ENCODE measurements at places on chromosomes 6 and 20. TPM values are rescaled to one million over a fixed set of nuclear protein-coding genes. Genes with fewer than 3 reads are reported as not detected.

PCMTD2 gene
- total RNA-seq: 196 TPM

CYP21A2 gene
- total RNA-seq: 0.39 TPM

GPSM3 gene
- total RNA-seq: 313 TPM

NEURL2 gene
- 5.5 TPM for total RNA-seq

OPRM1 gene
- not detected for total RNA-seq

DNA sequence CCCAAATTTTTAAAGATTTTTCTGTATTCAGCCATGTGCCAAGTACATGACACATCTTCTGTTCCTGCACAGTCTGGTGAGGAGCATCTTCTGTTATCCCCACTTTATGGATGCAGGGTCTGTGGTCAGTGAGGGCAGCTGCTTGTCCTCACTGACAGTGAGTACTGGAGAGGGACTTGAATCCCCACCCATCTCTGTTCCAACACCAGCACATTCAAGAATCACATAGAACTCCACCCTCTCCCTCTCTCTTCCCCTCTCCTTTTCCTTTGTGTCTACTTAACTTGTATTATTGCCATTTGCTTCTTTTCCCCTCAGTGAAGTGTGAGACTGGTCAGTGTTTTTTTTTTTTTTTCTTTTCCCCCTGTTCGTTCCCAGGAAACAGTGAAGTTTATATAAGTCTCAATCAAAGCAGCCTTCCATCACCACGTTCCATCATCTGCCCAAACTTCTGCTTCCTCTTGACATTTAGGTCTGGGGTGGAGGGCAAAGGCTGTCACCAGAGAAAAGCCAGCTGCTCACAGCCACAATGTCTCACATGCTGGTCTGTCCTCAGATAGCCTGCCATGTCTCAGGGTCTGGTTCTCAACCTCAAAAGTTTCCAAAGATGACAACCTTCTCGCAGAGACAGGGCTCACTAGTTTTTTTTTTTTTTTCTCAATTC is 110.0 kb upstream of the SSTR4 start:
- no peak for DNase-seq

GRCh38 chr20:47524015-47524784 is 22.5 kb downstream of the NCOA3 start:
- DNase-seq: no peak

DNA sequence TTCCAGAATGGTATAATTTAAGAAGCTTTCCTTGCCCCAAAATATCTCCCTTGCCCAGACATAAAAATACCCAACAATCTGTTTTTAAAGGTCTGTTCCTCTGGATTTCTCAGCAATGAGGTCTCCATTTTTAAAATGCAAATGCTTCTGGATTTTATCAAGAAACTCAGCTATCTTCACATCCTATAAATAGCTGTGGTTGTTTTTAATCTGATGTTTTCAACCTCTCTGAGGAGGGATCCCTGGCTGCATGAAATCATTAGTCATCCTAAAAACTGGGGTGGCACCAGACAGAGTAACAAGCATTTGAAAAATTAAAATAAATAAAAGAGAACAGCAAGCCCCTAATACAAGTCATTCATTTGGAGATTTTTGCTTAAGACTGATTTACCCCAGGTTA is 168.5 kb upstream of the ID4 start:
- no peak for DNase-seq

DNA sequence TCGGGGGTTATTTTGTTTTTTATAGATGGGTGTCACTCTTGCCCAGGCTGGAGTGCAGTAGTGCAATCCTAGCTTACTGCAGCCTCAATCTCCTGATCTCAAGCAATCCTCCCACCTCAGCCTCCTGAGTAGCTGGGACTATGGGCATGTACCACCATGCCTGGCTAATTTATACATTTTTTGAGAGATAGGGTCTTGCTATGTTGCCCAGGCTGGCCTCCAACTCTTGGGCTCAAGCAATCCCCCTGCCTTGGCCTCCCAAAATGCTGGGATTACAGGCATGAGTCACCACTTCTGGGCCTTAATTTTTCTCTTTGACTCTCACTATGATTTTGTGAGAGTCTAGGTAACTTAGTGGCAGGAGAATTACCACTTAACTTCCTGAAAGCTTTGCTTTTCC is 23.3 kb downstream of the AKAP12 start:
- no peak for DNase-seq

DNA sequence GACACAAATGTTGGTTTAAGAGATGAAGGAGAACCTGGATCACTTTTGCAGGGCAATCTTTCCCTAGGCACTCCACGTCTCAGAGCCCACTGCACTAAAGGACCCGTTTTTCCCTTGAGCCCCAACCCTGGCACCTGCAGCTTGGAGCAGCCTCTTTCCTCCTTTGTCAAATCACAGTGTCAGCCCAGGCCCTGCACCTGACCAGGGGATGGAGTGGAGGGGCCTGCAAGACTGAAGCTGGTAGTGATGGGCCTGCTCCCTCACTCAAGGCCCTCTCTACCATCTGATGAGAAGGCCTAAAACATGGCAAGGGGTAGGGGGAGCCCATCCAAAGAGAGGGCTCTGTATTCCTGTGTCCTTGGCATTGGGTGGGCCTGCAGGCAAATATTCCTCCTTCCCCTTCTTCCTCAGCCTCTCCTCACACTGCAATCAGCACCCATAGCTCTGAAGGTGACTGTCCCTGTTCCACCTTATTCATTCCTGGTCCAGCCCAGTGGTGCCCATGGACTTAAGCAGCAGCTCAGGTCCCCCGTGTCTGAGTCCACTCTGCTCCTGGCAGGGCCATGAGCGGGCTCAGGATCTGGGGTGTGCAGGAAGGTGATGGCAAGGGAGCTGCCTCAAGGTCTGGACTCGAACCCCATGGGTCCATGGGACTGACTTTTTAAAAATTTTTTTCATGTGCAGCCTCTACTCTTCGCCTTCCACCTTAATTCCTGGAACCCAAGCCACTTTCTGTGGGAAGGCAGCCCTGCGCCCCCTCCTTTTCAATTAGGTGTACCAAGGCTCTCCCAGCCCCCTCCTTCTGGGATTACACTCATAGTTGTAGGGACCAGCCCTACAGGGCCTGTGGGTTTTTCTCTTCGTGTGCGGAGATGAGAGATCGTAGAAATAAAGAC is 6.7 kb downstream of the RAET1G start:
- DNase-seq: no peak

DNA sequence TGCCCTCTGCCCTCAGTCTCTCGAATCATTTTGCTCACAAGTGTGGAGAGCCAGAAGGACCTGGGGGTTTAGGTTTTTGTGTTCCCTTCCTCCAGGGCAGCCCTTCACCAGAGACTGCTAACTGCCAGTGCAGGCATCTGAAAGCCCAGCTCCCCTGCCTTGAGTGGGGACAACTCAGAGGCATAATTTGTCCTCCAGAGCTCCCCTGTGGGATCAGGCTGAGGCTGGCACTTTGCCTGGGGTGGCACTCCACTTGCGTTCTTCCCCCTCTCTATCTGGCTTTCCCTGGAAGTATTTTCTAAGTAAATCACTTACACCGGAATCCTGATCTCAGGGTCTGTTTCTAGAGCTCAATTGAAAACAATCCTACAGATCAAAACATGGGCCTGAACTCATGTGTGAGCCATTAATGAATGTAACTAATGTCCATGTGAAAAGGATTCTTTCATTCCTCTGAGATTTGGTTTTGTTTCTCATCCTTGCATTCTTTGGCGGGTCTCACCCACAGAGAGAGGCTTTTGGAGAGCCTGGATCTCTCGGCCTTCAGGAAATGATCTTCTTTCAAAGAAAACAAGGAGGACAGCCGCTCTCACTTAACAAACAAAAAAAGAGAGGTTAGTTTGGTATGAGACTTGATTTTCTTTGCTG is 125.7 kb upstream of the RIPOR2 start:
- DNase-seq: no peak

GRCh38 chr6:13038741-13039190 is 289.6 kb downstream of the TBC1D7 start:
- no peak for DNase-seq

DNA sequence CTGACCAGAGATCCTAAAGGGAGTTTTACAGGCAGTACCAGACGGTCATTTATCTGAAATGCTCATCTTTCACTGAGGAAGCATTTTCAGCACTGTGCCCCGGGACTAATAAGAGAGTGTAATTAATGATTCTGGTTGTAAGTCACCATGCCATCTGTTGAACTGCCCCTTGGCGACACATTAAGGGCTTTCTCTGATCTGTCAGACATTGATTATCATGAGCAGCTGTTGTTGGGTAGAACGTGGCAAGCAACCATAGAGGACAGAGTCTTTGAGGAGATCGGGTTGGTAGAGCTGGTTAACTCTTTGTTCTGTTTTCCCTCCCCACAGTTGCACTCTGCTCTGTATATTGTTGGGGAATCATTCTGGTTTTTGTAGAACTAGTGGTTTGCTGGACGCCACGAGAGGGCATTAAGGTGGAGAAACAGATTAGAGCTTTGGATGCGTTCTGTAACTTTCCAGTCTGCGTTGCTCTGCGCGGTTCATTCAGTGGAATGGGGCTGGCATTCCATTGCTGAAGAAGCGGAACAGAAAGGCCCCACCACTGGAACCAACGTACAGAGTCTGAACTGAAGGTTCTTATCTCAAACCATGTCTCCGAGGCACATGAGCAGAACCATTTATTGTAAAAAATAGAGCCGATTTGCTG is 34.3 kb downstream of the RPRD1B start:
- no peak for DNase-seq

Data from CD4-positive, alpha-beta memory T cell (primary cell).